ENCODE measurements at places on chromosomes 1 and 21. TPM values are rescaled to one million over a fixed set of nuclear protein-coding genes. Genes with fewer than 3 reads are reported as not detected.

DNA sequence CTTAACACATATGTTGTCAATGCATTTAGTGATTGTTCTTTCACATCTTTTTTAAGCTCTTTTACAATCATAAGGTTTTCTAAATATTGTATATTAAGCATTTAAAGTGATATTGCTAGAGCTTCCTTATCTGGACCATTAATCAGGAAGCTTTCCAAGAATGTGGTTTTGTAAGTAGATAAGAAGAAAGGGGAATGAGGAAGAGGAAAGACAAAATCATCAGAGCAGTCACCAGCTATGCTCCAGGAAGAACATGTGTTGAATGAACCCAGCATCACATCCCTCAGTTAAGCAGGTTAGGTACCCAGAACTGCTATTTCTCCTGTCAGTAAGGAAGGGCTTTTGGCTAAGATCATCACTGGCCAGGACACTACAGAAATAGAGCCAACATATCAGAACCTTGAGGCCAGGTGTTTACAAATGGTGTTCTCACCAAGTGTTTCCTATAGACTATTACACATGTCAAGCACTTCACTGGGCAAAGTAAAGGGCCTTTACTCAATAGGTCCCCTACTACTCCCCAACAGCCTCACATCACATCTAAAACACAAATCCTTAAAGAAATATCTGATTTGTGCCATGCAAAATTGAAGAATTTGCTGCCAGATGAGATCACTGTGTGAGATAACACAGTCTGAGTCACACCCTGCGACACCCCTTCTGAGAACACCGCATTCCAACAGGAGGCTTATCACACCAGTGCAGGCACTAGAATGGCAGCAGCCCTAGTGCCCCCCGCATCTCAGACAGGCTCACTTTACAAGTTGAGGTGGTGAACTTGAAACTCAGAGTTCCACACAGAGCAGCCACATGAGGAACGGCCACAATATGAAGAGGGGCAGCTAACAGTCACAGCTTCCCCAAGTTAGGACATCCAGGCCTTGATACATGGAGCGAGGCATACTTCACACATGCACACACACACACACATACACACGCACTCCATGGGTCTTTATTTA is 1.8 kb upstream of the SPRR2A start:
- DNase-seq, result no peak

GRCh38 chr1:41981796-41982195 is 63.1 kb upstream of the HIVEP3 start:
- no peak for DNase-seq

GRCh38 chr1:239657291-239657690 is 270.9 kb downstream of the CHRM3 start:
- DNase-seq, result no peak

Gene CLEC20A
- total RNA-seq, result not detected

DNA sequence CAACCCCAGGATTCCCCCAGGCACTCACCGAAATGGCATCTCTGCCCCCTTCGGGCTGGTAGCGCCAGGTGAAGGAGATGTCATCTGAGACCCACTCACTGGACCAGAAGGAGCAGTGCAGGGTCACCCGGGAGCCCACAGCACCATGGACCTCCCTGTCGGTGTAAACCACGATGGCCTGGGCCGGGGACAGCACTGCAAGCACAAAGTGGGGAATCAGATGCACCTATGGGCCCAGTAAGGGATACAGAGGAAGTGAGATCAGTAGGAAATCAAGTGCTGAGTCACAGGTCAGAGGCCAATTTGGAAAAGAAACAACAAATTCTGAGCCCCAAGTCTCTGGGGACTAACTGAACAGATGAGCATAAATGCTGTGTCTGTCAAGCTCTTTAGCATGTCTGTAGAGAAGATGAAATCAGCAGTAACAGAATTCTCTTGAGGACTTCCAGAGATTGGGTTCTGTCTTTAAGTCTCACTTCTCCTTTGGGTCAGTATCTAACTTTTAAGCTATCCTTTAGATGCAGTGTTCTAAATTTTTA is 2.5 kb downstream of the MPZ start:
- no peak for DNase-seq

Gene OR2T29
- total RNA-seq, result not detected

DNA sequence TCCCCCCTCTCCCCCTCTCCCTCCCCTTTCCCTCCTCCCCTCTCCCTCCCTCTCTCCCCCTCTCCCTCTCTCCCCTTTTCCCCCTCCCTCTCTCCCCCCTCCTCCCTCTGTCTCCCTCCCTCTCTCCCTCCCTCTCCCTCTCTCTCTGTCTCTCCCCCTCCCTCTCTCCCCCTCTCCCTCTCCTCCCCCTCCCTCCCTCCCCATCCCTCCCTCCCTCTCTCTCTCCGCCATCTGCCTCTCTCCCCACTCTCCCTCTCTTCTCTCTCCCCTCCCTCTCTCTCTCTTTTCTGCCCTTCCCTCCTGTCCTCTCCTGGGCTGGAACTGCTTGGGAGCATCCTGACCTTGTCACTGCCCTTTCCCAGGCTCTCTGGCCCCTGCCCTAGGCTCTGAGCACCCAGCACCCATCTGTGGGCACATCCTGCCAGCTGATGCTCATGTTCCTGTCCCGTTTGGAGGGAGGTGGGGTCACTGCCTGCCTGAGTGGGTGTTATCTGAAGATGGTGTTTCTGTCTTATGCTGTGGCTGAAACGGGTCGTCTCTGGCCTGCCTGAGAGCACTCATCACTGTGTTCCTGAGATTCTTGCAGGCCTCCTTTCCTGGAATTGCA is 10.8 kb downstream of the FTCD start:
- peak; percentile 39 for DNase-seq

Gene LEFTY2
- not detected for total RNA-seq

DNA sequence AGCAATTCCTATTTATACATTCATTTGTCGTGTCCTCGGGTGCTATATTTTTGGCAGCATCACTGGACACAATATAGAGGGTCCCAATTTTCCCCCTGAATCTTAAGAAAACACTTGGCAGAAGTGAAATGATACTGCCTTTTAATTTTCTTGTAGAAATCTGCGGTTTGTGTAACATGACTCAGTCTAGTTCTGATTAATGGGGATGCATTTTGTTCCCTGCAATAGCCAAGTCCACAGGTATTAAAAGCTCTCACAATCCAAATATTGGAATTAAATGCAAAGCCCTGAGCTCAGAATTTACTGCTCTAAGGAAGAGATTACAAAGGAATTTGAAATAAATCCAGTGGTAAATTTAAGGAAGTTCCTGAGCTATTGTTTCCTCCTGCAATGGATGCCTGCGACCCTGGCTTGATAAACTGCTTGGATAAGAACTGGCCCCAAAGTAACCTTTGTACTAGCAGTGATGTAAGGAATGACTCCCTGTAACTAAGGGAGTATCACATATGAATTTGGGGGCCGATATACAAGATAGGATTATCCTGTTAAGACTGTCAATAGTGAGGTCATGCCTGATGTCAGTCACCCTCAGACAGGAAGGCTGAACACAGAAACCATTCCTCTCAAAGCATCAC is 349.7 kb upstream of the C1orf87 start:
- no peak for DNase-seq

Gene PSEN2
- 26.9 TPM for total RNA-seq

- DNase-seq, result no peak
Measured at GRCh38 chr1:199242601-199243000, 603.8 kb downstream of the PTPRC start.

DNA sequence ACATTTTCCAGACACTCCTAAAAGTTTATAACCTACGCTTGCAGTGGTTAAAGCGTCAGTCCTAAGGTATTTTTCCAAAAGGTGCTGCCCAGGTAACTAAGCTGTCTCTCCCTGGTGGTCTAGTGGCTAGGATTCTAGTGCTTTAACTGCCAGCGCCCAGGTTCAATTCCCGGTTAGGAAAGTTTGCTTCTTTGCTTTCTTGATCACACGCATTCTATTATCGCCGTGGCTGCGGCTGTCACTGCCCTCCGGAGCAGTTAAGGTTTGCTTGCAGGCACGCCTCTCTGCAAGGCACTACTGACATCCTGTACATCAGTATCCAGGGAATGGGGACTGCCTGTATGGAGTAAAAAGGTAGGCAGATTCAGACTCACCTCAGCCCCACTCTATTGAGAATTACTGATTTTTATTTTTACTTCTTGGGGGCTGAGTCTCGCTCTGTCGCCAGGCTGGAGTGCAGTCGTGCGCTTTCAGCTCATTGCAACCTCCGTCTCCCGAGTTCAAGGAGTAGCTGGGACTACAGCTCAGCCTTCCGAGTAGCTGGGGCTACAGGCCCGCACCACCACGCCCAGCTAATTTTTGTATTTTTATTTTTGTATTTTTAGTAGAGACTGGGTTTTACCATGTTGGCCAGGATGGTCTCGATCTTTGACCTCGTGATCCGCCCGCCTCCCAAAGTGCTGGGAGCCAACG is 53.2 kb upstream of the CFAP126 start:
- no peak for DNase-seq

DNA sequence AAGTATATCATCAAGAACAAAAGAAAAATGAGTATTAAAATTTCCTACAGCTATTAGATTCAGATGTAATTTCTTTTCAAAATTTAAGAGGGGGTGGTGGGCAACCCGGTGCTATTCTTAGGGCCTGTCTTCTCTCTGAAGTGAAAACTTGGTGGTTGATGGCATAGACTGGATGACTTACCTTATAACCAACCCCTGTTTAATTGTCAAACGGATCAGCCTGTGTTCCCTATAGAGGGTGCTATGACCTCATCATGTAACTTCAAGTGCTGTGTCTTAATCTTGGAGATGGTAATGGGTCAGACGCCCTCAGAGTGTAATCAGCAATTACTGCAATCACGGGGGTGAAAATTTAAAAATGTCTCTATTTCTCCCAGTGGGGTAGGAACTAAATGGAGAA is 176.2 kb downstream of the PCP4 start:
- DNase-seq, result no peak

- no peak for DNase-seq
Measured at GRCh38 chr1:83961571-83962295, 37.2 kb downstream of the TTLL7 start.

- DNase-seq, result no peak
Measured at GRCh38 chr1:30708361-30708728, 15.0 kb downstream of the MATN1 start.

DNA sequence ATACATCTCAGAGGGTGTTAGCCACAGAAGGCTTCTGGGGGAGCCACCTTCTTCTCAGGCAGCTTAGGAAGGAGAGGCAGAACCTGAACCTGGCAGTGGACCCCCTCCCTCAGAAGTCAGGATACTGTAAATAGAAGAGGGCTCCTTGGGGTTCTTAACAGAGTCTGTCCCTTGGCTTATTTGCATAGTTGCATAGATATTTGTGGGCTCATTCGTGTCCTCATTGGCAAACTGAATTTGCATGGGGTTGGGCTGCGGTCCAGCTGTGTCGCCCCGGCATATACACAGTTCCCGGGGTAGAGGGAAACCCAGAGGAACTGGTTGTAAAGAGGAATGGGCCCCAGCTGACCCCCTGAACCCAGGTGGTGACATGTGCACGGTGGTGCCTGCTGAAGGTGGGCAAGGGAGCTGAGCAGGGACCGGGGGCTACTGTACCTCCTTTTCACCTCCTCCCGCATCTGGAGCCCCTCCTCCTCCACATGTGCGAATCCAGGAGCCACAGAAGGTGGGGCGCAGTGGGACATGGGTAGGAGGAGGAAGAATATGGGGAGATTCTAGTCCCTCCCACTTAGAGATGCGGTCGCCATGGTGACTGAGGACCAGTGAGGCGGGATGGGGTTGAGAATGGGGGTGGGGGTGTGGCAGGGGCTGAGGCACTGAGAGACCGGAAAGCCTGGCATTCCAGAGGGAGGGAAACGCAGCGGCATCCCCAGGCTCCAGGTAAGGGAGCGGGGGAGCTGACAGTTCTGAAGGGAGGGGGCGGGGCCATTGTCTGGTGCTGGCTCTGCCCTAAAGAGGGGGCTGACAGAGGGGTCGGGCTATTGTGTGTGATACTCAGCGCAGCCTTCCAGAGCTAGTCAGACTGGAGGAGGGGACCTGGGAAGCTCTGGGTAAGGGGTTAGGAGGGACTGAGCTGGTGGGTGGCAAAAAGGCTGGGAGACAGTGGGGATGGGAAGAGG is 3.7 kb upstream of the SEMA4A start:
- DNase-seq, result peak; percentile 34

DNA sequence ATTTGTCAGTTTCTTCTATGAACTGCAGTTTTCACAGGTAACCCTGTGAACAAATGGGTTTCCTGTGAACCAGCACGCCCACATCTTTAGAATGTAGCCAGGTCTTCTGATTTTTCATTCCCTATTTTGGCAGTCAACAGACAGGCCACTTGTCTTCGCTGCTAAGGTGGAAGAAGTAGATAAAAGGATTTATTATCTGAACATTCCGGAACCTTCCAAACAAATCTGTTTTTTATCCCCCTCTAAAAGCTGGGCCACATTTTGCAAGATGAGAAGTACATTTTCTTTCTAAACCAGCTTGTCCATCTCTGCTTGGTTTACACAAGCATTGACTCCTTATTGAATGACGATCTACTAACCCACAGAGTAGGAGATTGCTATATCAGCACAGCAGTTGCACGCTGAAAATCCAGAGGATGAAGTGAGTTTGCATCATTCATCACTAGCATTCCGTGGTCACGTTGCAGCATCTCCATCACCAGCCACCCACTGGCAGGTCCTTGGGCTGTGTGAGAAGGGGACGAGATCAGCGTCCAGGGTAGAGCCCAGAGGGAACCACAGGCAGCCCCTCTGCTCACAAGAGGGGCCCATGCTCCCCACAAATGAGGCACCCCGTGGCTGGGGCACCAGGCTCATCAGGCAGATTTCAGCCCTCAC is 83.5 kb downstream of the TOMM20 start:
- no peak for DNase-seq

GRCh38 chr1:181645171-181645570 is 161.9 kb downstream of the CACNA1E start:
- no peak for DNase-seq

Gene NMNAT2
- total RNA-seq, result 0.30 TPM

Gene CACNA1S
- 269 TPM for total RNA-seq

GRCh38 chr1:183996396-183996795 is 41.1 kb downstream of the COLGALT2 start:
- DNase-seq, result no peak

GRCh38 chr1:231421546-231421970 is 529 bp downstream of the EGLN1 start:
- peak; percentile 73 for DNase-seq

GRCh38 chr1:26900001-26900814 is at the start of gene GPATCH3:
TSS of gene GPATCH3 (minus strand) at chr1:26900467. CDS start at chr1:26900442, 25 bp downstream.
- DNase-seq, result peak; percentile 91

Gene ZNF648
- not detected for total RNA-seq

Gene LAMTOR2
- total RNA-seq, result 56.1 TPM

DNA sequence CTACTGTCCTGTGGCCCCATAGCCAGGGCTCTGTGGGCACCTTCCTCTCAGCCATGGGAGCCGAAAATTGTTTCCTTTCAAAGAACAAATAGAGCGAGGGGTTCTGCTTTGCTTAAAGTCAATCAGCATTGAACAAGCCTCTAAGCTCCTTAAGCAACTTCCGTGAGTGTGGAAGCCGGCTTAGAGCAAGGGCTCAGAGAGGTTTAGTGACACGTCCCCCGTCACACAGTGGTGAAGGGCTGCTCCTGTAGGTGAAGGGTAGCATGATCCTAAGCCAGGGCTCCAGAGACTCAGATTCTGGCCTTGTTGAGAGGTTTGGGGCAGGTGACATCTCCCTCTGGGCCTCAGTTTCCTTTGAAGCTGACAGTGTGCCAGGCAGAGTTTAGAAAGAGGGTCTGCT is 94.0 kb upstream of the WNT4 start:
- no peak for DNase-seq

- DNase-seq, result no peak
Measured at GRCh38 chr1:223421676-223422075, 28.5 kb downstream of the CCDC185 start.

- DNase-seq, result no peak
Measured at GRCh38 chr1:151340870-151341754, 5.9 kb downstream of the RFX5 start.

Gene C1QC
- 29.0 TPM for total RNA-seq

Gene PEX19
- 75.3 TPM for total RNA-seq

Gene MPL
- total RNA-seq, result 0.11 TPM

All from psoas muscle (tissue), 8 donors.